Right renal cortex interstitium (tissue), 3 donors: ENCODE measurements at places on chromosomes 13 and 19. TPM values are rescaled to one million over a fixed set of nuclear protein-coding genes. Genes with fewer than 3 reads are reported as not detected.

CBY2 gene
- 0.44 TPM for polyA plus RNA-seq

SRRM5 gene
- polyA plus RNA-seq: 0.59 TPM

DNA sequence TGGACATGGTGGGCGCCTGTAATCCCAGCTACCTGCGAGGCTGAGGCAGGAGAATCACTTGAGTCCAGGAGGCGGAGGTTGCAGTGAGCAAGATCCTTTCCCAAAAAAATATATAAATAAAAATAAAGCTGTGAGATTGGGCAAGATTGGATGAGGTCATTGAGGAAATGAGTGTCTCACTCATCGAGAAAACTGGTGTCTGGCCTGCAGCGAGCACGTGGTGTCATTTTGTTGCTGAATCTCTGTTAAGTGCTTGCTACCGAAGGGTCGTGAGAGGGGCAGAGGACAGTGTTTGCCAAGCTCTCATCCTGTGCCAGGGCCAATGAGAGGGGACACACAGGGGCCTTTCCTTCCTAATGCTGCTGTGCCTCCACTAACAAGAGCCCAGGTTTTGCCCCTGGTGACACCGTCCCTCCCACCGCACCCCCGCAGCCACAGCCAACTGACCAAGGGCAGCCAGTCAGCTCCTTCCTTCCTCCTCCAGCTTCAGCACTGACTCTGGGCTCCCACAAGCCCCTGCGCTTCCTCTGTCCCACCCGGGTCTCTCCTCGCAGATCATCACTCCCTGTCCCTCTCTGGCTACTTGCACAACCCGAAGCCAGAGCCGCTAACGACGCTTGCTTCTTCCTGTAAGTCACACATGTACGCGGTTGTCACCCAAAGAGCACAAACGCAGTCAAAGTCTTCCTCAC, 3.2 kb downstream of the POLD1 start:
- DNase-seq: no peak

- DNase-seq: no peak
Measured at GRCh38 chr13:98986226-98986846, 8.5 kb upstream of the DOCK9 start.
